Vagina (tissue), 2 donors: ENCODE measurements at places on chromosomes 5 and 9.

DNA sequence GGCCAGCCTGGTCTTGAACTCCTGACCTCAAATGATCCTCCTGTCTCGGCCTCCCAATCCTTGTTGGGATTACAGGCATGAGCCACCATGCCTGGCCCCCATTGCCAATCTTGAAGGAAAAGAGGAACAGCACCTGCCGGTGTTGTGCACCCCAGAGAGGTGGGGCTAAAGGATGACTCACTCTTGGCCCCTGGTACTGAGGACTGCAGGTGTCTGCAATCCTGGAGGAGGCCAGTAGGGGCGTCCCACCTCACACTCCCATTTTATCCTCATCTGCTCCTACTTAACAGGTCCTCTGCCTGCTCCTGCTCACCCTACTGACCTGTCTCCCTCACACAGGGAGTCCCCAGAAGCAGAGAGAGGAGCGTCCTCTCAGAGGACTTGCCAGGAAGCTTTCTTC, 390.4 kb downstream of the ARHGEF28 start:
- DNase-seq, result no peak

DNA sequence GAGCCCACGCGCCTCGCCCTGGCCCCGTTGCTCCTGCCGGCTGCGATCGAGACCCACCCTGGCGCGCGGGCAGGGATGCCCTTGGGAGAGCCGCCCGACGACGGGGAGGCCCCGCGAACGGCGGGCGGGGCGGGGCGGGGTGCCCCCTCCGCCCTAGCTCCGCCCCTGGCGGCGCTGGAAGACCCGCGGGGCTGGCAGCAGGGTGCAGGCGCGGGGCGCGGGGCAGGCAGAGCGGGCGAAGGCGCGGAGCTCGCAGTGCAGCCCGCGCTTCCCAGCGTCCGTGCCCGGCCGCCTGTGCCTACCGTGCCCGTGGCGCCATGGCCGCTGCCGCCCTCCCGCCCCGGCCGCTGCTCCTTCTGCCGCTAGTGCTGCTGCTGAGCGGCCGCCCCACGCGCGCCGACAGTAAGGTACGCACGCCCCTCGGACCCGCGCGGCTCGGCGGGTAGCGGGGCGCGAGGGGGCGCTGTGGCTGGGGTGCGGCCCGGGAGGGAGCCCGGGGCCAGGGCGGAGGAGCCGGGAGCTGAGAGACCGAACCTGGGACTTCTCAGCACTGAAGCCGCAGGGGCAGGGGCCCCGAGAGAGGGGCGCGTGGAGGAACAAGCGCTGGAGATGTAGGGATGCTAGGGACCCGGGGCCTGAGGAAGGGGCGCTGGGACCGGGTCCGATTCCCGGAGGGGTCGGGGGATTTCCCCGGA, at the start of gene OLFML2A:
OLFML2A (plus strand) TSS at position 180 of the 695 bp plus-strand sequence; CDS start at position 318, 138 bp downstream.
- DNase-seq, result no peak

- peak; percentile 37 for DNase-seq
Measured at GRCh38 chr9:126299706-126300276, 26.8 kb upstream of the MVB12B start.

DNA sequence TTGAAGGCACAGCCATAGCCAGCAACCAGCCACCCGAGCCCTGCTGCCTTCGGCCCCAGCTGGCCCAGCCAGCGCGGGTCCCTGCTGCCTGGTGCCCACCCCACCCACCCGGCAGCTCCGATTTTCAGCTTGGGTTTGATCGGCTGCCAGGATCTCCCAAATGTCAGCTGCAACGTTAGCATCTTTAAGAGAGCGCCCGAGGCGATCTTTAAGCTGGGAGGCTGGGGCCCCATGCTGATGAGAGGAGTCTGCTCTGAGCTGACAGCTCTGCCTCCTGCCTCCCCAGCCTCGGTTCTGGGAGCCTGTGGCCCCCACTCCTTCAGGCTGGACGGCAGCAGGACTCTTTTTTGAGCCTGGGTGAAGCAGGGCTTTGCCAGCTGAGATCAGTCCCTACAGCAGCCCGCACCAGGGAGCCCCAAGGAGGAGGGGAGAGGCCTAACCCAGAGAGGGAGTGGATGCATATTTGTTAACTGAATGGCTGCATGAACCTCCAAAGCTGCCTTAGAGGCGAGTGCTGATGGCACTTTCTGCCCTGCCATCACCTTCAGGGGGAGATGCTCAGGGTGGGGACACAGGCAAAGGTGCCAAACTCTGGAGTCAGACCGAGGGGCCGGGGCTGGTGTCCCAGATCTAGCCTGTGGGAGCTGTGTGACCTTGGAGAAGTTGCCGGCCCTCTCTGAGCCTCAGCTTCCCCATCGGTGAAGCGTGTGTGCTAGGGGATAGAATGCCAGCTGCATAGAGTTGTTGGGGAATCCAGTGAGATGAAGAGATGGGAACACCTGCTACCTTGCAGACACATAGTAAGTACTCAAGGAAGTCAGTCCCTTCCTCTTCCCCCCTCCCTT, 165.5 kb downstream of the C9orf50 start:
- DNase-seq, result no peak

- DNase-seq, result no peak
Measured at GRCh38 chr5:159503236-159503635, 172.9 kb upstream of the IL12B start.

- no peak for DNase-seq
Measured at GRCh38 chr5:21791304-21791703, 1061.8 kb downstream of the CDH12 start.

DNA sequence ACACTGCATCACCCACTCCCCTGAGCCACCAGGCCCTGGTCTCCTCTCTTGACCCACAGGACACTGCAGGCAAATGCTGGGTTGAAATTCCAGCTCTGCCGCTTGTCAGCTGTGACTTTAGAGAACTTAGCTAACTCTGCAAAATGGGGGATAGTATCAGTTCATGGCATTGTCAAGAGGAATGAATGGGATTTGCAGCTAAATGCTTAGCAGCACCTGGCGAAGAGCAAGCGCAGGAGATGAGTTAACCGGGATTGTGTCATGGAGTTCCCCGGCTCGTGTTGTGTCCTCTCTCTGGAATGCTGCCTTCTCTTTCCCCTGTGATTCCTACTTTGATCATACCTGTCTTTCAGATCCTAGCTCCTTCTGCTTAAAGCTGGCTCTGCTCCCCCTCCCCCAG, 67.1 kb downstream of the DAB2IP start:
- no peak for DNase-seq

GRCh38 chr9:6811436-6811835, 53.7 kb downstream of the KDM4C start:
- no peak for DNase-seq

GRCh38 chr5:116976767-116977166, 402.1 kb upstream of the SEMA6A start:
- DNase-seq, result no peak

- DNase-seq, result no peak
Measured at GRCh38 chr9:71637375-71637774, 130.9 kb downstream of the CEMIP2 start.

- no peak for DNase-seq
Measured at GRCh38 chr5:10562201-10563109, 1.4 kb upstream of the ANKRD33B start.

DNA sequence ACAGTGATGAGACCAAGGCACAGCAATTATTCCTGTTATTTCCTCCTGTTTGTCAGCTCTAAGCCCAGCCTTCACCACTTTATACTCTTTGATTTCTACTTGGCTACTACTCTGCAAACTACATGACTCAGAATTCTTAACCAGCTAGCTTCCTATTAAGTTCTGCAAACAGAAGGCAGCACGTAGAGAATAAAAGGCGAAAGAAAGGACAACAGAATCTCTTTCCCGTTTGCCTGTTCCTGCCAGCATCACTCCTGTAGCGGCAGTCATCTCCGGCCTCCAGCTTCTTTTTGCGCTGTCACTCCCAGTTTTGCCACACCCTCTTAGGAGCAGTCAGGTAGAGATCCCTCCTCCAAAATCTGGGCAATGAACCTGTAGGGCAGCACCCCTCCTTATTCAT, 29.9 kb downstream of the DPYSL3 start:
- no peak for DNase-seq

DNA sequence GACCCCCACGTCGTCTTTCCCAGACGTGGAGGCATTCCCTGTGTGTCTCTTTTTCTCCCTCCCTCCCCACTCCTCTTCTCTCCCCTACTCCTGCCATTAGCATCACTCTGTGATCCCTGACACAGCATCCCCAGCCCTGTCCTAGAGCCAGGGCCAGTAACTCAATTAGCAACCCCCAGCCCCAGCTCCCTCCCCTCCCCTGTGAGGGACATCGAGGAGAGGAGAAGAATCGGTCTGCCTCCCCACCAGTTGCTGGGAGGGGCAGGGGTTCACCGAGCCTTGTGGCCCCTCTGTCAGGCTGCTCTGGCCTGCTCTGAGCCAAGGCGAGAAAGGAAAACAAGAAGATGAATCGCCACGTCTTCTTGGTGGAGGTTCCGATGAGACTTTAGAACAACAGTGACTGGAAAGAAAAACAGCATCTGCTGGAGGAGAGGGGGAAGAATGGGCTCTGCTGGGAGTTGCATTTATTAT, 123.1 kb downstream of the PAPPA start:
- no peak for DNase-seq

DNA sequence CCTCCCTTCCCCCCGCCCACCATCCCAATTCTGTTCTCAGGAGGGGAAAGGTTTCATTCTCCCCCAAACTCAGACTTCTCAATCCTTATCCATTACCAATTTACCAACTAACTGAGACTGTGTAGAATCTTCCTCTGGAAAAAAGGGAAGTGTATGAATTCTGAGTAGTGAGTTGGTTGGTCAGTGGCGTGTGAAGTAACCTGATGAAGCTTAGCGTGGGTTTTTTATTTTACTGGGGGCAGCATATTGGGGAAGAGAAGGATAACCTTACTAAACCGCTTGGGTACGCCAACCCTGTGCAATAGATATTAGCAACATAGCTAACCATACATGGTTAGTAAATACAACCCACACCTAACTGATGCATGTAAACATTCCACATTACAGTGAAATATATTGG, 1.1 kb upstream of the DNAJC21 start:
- no peak for DNase-seq

GRCh38 chr9:76373784-76374474, 20.3 kb downstream of the RFK start:
- no peak for DNase-seq

GRCh38 chr9:133918111-133918813, 73.9 kb downstream of the VAV2 start:
- no peak for DNase-seq

DNA sequence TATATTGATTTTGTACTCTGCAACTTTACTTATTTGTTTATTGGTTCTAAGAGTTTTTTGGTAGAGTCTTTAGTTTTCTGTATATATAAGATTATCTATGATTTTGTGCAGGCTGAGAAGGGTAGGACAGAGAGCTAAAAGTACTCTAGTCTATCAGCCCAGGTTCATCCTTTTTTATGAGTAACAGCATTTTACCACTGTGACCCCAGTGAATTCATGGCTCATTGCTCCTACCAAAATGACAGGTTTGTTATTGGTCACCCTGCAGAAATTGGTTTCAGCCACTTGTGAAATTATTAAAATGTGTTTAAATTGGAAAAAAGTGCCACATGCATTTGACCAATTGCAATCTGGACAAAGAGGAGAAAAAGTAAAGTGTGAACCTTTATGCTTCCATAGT, 421.4 kb upstream of the DAB2 start:
- no peak for DNase-seq

- DNase-seq, result no peak
Measured at GRCh38 chr5:176812269-176813259, 2.2 kb downstream of the UNC5A start.

DNA sequence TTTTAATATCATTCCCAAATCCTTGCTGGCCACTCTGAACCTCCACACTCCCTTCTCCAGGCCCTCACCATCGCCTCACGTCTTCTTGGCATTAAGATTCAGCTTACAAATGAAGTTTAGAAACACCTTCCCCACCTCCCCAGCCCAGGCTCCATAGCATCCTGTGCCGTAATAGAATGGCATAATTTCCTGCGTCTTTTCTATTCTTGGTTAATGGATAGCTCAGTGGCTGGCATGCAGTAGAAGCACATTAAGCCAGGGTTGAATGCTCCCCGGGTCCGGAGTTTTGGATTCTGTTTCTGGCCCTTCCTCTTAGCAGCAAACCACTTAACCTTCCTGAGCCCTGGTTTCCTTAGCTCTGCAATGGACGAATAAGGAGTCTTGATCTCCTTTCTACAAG, 13.8 kb downstream of the WWC1 start:
- DNase-seq, result no peak

DNA sequence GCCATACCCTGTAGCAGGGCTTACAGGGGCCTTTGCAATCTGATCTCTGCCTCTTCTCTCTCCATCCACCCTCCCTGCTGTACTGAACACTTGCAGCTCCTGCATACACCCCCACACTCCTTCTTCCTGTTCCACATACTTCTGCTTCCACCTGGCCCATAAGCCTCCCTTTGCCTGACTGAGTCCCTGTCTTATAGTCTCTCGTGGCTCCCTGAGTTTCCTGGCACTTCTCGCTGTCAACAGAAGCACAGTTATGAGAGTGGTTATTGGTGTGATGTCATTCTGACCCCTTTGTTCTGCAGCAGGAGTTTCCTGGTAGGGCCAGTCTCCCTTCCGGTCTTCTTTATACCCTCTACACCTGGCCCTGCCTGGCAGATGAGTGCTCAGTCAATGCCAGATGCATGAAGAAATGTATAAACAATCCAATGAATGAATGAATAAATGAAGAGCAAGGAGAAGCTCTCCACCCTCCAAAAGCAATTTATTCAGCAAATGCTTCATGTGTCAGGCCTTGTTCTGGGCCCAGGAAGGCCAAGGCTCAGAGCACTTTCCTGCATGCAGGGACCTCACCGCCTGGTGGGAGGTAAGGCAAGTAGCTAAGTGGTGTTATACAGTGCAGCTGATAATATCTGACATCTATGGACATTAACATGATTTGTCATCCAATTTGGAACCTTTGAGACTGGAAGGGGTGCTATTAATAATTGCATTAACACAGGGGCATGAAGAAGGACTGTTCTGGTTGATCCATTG, 20.5 kb upstream of the CSF1R start:
- DNase-seq, result peak; percentile 67

GRCh38 chr5:155342956-155343355, 329.4 kb downstream of the KIF4B start:
- DNase-seq, result no peak
